ENCODE measurements at places on chromosomes 7 and 10.

GRCh38 chr10:43130770-43131171, 7.5 kb upstream of the CSGALNACT2 start:
- no peak for DNase-seq

GRCh38 chr10:94029955-94030354, 36.2 kb downstream of the PLCE1 start:
- no peak for DNase-seq

GRCh38 chr7:99112097-99112496, 31.8 kb downstream of the SMURF1 start:
- no peak for DNase-seq

DNA sequence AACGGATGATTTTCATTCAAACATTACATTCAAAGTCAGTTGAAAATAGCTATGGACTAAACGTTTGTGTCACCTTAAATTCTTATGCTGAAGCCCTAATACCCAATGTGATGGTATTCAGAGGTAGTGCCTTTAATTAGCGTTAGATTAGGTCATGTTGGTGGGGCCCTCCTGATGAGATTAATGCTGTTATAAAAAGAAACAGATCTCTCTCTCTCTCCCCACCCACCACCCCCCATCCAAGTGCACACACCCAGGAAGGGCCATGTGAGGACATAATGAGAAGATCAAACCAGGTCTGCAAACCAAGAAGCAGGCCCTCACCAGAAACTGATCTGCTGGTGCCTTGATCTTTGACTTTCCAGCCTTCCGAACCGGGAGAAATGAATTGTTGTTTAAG, 44.2 kb downstream of the ZNF438 start:
- no peak for DNase-seq

GRCh38 chr10:89248-89647, 40.2 kb upstream of the TUBB8 start:
- no peak for DNase-seq

- DNase-seq = no peak
These were observed 9.6 kb upstream of the EIF5AL1 start for GRCh38 chr10:79502561-79503309.

DNA sequence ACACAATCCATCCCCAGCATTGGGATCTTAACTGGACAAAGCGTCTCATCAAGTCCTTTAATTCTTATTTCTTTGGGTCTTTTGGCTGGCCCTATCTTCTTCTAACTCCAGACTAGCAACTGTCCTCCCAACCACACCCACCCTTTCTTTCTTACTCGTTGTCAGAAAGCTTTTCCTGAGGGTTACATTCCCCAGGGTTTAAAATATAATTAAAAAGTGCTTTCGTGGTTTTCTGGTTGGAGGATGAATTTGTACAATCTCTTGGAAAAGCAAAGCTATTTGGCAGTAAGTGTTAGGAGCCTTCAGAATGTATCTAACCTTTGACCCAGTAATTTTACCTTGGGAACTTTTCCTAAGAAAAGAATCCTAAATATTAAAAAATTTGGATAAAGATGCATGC, 10.4 kb upstream of the ITGB8 start:
- DNase-seq = no peak

DNA sequence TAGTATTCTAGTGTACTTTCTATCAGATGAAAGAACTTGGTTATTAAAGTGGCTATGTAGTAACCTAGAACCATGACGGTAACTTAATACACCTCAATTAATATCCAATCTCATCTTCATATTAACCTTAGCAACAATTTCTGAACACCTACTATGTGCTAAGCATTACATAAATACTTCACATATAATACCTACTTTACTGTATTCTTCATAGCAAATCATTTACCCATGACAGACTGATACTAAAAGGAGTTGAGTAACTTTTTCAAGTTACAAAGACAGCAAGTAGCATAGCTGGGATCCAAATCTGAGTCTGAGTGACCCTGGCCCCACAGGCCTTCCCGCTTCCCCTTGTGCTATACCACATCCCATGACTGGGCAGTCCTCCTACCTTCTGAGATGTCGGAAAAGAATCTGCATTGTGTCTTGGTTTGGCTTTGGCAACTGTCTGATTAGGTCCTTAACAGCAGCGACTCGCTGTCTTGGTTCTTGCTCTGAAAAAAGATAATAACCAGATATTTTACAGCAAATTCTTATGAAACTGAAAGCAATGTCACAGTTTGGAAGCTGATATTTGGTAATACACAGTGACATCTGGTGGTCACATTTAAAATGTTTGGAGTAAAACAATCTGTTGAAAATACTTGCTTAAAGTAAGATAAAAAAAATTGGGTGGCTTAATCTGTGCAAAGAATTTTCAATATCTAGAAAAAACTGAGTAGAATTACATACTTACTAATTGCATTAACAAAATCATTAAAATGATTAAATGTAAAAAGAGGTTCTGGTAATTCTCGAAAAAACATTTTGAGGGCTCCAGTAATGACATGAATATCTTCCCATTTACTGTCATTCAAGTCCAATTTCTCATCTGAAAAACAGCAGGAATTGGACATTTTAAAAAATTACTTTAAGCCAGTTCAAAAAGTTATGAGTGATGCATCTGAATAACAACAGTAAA, 120.1 kb downstream of the ARHGAP12 start:
- DNase-seq = no peak

- no peak for DNase-seq
These were observed 61.3 kb upstream of the RNF148 start for GRCh38 chr7:122764020-122764419.

DNA sequence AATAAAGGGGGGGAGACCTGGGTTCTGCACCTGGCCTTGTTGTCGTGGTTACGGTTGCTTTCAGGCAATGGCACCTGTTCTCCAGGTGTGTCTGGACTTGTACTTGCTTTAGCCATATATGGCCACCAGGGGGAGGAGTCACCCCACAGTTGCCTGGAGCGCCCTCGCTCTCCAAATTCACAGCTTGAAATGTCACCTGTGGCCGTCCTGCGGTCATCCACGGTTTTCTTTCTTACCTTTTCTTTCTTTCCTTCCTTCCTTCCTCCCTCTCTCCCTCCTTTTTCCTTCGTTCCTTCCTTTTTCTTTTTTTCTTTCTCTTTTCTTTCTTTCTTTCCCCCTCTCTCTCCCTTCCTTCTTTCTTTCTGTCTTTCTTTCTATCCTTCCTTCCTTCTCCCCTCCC, 157.2 kb upstream of the ZNF92 start:
- DNase-seq = peak; percentile 82

DNA sequence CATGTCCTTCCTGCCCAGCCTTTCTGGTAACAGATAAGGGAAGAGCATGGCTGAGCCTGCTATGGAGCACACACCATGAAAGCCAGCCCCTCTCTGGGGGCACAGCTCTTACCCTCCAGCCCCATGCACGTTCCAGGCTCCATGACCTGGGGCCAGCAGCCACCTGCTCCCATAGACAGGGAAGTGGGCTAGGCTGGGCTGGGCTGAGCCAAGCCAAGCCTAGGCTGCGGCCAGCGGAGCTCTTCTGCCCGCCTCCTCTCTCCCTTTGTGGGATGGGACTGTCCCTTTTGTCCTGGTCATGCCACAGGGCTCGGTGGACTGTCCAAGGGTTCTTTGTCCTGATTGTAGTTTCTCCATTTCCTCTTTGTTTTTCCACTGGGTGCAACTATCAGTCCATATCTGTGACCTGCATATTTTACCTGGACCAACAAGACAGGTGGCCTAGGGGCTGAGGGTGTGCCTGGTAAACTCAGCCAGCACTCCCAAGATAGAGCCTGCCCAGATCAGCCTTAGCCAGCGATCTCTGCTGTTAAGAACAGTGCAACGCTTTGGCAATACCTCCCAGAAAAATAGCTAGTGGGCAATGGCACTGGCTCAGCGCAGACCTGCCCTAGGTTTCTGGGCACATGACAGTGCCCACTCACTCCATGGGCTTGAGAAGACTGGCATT, 97.2 kb upstream of the BTBD16 start:
- no peak for DNase-seq

DNA sequence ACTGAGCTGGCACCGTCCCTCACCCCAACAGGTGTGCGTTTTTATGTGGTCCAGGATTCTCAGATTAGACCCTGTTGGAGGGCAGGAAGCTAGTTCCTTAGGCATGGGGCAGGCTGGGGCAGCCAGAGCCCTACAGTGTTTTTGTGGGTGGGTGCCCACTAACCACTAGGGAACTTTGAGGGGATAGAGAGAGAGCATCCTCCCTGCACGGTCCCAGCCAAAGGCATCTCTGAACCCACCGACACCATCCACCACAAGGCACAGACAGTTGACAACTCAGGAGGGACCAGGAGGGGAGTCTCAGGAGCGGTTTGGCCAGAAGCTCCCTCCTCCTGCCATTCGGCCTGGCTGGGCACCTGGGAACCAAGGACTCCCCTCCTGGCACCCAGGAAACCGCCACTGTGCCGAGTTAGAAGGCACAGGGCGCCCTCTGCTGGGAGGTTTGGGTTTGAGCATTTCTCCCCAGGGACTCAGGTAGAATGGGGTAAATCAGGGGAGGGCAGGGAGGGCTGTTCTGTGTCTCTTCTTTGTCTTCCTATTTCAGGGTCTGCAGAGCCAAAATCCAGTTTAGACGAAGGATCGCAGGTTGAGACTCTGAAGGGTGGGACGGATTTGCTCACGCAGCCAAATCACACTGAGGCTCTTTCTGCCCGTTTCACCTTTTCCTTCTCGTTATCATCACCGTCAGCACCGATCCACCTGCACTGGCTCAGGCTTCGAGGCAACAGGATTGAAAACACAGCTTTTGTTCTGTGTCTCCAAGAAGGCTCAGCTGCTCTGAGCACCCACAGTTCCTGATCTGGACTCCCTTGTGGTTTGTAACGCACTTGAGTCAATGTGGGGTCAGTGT, 84.8 kb upstream of the COL13A1 start:
- peak; percentile 39 for DNase-seq

- no peak for DNase-seq
These were observed 118.4 kb downstream of the ABCA13 start for GRCh38 chr7:48289656-48290055.

DNA sequence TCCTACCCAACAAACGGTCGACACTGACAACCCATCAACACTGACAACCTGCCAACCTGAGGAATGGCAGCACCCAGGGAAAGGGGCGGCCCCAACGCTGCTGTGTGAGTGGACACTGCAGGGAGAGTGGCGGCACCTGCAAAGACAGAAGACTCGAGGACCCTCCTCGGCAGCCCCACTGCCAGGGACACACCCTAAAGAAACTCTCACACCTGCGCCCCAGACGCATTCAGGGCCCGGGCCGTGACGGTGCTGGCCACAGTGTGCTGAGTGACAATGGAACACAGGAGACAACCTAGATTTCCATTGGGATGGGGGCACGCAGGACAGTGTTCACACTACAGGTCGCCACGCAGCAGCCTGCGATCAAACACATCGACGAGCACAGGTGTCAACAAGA, 3.6 kb downstream of the CAMK2B start:
- DNase-seq = no peak

GRCh38 chr10:85598646-85599045, 767.9 kb downstream of the GRID1 start:
- no peak for DNase-seq

DNA sequence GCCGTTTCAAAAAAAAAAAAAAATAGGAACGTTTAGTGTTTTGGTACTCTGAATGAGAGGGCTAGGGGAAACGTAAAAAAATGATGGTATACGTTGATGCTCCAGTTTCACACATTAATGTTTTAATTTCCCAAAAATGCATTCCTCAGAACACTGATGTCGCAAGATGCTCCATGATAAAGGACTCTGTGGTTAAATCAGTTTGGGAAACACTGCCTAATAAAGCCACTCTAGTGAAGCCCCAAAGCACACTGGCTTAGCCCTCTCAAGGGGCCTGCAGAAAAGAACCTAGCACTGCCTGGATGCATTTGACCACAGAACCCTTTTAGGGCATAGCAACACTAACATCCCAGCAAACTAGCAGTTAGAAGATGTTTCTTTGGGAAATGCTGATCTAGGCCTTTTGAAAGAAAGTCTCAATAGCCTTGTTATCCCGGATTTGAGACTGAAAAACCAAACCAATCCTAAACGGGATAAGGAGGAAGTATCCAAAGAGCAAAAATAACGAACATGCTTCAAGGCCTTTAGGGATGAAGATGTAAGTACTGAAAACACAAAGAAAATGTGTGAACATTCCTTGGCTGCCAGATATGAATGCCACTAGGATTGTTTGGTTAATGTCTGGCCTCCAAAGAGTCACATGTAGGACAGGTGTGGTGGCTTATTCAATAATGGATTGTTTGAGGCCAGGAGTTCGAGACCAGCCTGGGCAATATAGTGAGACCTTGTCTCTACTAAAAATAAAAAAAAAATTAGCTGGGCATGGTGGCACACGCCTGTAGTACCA, 11.0 kb downstream of the DLG5 start:
- no peak for DNase-seq

DNA sequence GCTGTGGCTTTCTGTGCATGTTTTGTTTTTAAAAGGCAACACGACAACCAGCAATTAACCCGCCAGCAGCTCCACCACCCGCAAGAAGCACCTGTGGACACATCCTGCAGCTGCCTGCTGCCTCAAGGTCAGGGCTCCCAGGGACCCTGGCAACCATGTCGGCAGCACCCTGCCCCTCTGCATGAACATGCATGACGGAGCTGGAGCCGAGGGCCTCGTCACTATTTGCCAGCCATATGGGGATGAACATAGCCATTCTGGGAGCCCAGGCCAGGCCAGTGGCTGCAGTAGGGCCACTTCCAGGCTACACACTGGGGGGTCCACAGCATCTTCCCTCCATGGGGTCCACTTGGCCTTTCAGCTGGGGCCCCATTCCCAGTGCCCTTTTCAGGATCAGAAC, 52.9 kb downstream of the CAMK2B start:
- DNase-seq = no peak

GRCh38 chr7:152859781-152860191, 100.2 kb downstream of the ACTR3B start:
- DNase-seq = no peak

GRCh38 chr7:141231018-141231792, 157.3 kb downstream of the TMEM178B start:
- DNase-seq = no peak

GRCh38 chr7:74164985-74165456, 9.1 kb upstream of the EIF4H start:
- DNase-seq = no peak

DNA sequence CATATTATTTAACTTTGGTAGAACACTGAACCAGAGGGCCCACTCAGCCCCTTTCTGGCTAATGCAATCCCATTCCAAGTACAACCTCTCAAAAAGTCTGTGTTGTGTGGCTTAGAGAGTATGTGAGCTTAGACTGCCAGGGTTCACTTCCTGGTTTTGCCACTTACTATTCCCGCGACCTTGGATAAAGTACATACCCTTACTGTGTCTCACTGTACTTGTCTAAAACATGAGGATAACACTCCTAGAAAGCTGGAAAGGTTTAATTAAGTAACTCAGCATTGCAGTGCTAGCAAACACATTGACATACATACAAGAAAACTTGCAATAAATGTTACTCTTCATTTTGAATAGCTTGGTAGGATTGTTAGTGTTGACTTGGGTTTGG, 215.8 kb downstream of the CHCHD3 start:
- no peak for DNase-seq

- DNase-seq = no peak
These were observed 99.1 kb upstream of the CACNA2D1 start for GRCh38 chr7:82542665-82543064.

DNA sequence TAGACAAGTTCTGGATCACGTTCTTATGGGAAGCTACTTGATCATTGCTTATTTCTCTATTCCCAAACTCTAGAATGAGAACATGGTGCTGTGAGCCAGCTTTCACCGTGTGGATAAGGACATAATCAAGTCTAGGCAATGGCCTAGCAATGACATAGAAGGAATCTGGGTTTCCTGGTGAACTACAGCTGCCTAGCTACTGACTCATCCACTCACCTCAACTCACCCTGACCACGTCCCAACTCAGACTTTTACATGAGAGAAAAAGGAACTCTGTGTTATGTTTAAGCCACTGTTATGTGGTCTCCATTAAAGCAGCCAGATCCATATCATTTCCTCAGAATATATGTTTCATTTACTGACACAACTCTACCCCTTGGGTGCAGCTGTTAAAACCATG, 18.8 kb upstream of the MET start:
- no peak for DNase-seq

Data from natural killer cell (primary cell).